ENCODE measurements at places on chromosomes 2 and 18. TPM values are rescaled to one million over a fixed set of nuclear protein-coding genes. Genes with fewer than 3 reads are reported as not detected.

TET3 gene
- total RNA-seq = 12.7 TPM

DNA sequence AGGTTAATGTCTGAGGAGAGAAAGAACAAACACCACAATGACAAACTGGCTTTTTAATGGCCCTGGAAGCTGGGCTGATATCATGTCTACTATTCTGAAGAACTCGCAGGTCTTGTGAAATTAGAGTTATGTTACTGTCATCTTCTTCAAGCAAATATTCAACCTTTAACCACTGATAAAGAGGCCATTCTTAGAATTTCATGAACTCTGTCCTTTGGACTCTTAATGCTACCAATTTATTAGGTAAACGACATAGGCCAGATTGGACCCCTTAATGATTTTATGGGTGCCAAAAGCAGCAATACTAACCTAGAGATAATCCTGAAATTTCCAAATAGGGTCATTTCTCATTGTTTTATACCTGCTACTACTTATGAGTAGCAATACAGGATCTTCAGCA is 109.0 kb upstream of the ACVR1C start:
- H3K36me3 ChIP-seq = peaks cover 56% of the 10 kb centered on the region
- H3K27ac ChIP-seq = no peak overlapping the region
- no peak for DNase-seq
- H3K27me3 ChIP-seq = no peaks in the 10 kb centered on the region

- no peak overlapping the region for H3K27ac ChIP-seq
- peaks cover 25% of the 10 kb centered on the region for H3K36me3 ChIP-seq
- no peak for DNase-seq
- H3K4me1 ChIP-seq = no peaks in the 10 kb centered on the region
- no peak overlapping the region for H3K4me3 ChIP-seq
- H3K27me3 ChIP-seq = no peaks in the 10 kb centered on the region
Observed at GRCh38 chr18:23332356-23332755, 120.7 kb upstream of the RIOK3 start.

GRCh38 chr2:241935314-241935713 is 65.8 kb downstream of the RTP5 start:
- no peak overlapping the region for H3K4me3 ChIP-seq
- H3K4me1 ChIP-seq = peaks cover 20% of the 10 kb centered on the region
- no peaks in the 10 kb centered on the region for H3K27me3 ChIP-seq
- no peak for DNase-seq
- H3K36me3 ChIP-seq = peaks cover 9% of the 10 kb centered on the region
- H3K27ac ChIP-seq = no peak overlapping the region

Data from activated CD8-positive, alpha-beta memory T cell treated with anti-CD3 and anti-CD28 coated beads, Interleukin-2, amount 10 ng/mL, durations not matched to agents 7 days and 5 days (primary cell).